ENCODE measurements at places on chromosomes 12 and 14.
A peak's percentile ranks its signal among the peaks of the same experiment; 100 is the strongest.

GRCh38 chr12:80815351-80815750 lies 98.6 kb downstream of the MYF5 start:
- no peak for DNase-seq

DNA sequence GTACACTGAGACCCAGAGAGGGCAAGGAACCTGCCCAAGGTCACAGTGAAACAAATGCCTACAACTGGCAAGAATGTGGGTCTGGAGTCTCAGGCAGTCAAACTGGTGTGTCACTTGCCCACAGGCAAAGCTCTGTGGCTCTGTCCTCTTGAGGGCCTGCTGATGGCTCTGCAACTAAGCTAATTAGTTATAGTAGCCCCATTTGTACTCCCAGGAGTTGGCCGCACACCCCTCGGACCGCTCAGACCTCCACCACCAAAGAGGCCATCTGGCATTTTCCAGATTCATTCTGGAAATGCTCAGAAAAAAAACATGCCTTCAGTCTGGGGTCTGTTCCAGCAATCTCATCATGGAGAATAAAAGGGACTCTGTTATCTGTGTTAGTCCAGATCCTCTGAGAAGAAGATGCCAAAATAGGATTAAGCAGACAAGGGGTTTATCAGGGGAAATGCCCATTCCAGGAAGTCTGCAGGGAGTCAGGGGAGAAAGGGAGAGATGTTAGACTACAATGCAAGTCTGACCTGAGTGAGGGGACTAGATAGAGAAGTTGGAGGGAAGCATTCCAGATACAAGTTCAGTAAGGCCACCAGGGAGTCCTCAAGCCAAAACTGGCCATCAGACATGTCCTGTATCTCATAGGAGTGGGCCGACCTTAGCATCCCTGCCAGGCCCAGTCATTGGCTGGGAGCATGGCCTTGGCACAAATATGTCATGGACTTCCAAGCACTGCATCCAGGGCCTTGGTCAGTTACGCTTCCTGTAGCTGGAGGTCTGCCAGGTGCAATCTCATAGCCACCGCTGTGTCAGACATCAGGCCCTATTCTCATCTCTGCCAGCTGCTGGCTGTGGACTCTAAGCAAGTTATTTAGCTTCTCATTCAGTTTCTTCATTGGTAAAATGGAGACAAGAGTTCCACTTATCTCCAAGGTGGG lies 15.4 kb upstream of the OAS1 start:
- DNase-seq, result no peak

- DNase-seq, result no peak
Observed at GRCh38 chr12:102234599-102234998, 37.0 kb upstream of the PMCH start.

DNA sequence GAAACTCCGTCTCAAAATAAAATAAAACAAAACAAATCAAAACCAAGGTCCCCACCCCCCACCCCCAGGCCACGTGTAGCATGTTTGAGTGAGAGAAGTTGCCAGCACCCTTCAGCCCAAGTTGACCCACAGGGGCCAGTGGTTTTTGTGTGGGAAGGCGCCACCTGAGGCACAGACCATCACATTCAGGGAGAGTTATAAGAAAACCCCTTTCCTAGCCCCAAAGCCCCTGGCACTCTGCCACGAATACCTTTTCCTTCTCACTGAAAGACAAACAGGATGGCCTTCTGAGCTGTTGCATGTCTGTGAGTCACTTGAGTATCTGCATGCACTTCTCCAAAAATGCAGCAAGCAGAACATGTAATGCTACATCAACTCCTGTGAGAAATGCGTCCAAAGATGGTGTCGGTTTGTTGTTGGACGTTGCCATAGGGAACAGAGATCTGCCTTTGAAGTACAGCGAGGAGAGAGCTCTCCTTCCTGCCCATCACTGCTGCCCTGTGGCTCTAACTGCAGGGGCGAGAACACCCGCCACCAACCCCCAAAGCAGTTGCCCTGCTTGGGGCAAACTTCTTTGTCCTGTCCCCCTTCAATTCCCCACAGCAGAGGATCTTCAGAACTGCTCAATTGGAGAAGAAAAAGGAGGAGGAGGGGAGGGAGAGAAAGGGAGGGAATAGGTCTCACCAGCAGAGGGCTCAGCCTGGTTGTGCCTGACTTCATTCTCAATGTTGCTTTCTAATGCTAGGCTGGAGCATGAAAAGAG lies 2.7 kb upstream of the TRAF3 start:
- peak; percentile 36 for DNase-seq

- DNase-seq, result no peak
Observed at GRCh38 chr12:127590868-127591267, 676.1 kb upstream of the TMEM132C start.

- DNase-seq, result no peak
Observed at GRCh38 chr12:22672951-22673350, 48.0 kb downstream of the ETNK1 start.

DNA sequence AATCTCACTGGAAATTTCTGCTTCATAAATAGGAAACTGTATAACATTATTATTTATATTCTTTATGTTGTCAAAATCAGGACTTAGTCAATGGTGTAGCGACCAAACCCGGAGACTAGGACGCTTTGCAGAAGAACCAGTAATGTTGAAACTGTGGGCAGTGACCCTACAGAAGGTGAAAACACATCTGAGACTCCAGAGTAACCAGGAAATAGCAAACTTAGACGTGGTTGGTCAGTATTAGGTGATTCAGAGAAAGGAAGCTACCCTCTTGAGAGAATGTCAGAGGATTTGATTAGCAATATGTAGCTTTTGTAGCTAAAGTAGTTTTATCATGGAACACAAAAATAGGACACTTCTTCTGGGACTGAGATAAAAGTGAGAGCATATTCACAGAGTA lies 381.9 kb downstream of the SLC16A7 start:
- DNase-seq, result no peak

DNA sequence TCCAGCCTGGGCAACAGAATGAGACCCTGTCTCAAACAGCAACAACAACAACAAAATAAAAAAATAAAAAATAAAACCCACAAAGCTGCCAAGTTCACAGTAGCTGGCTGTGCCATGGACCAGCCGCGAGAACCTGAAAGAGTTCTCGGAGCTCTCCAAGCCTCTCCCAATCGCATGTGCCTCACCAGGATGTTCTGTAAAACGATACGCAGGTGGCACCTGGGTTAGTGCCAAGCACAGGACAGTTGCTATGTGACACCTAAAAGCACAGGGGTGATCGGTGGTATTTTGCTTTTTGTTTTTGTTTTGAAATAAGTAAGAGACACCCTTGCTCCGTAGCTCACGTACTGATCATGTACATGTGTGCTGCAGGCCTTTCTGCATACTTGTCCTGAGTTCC lies 52.4 kb downstream of the RFLNA start:
- DNase-seq, result no peak

- DNase-seq, result no peak
Observed at GRCh38 chr12:63317880-63318279, 166.9 kb upstream of the AVPR1A start.

GRCh38 chr12:85558684-85559083 lies 277.5 kb downstream of the RASSF9 start:
- DNase-seq, result no peak

GRCh38 chr12:25018146-25018545 lies 69.2 kb upstream of the BCAT1 start:
- DNase-seq, result no peak

GRCh38 chr12:6360578-6361490 lies 14.5 kb downstream of the SCNN1A start:
- DNase-seq, result no peak

DNA sequence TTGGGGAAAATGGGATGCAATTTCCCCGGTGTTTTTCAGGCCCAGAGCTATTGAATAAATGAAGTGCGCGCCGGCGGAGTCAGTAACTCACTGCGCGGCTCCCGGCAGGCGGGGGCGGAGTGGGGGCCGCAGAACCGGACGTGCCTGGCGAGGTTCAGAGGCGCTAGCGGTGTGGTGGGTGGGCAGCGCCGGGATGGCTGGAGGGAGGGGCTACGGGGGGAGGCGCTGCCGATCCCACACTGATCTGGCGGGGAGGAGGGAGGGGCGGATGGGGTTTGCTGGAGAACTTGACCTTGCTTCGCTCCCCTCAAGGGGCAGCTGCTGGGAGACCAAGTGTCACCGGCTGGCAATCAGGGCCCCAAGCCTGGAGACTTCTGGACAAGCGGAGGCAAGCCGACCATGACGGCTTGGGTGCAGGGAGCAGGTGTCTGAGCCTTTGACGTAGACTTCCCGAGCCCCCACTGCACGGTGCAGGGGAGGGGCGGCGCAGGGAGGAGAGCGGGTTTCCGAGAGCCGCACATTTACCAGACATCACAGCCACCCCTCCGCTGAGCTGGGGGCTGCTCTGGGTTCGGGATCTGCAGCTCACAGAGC lies 174.1 kb upstream of the RTL1 start:
- no peak for DNase-seq

DNA sequence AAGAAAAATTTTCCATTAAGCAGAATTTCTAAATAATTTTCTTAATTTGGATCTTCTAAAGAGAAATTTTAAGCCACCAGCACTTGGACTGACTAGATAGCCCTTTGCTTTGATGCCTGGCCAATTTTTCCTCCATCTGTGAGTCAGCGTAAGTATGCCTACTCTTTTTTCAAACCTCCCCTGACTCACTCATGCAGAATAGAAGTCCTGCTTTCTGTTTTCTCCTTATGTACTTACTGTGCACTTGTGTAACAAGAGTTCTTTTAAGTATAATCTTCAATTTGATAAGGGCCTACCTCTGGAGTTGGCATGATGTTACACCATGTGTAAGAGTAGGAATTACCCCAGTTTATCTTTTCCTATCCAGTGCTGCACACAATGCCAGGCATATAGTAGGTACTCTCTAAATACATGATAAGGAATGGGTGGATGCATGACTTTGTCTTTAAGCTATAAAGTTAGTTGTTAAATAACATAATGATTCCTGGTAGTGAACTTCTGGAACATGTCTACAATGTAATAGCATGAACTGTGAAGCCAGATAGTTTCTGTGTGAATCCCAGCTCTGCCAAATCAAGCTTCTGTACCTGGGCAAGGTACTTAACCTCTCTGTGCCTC lies 329.6 kb downstream of the TMTC2 start:
- no peak for DNase-seq

Data from stimulated activated CD8-positive, alpha-beta memory T cell treated with anti-CD3 and anti-CD28 coated beads, Interleukin-7, amount 100 ng/mL, for 4 hours (primary cell).